NCI-H345 (cell line): ENCODE measurements at places on chromosomes 6 and 20.

DNA sequence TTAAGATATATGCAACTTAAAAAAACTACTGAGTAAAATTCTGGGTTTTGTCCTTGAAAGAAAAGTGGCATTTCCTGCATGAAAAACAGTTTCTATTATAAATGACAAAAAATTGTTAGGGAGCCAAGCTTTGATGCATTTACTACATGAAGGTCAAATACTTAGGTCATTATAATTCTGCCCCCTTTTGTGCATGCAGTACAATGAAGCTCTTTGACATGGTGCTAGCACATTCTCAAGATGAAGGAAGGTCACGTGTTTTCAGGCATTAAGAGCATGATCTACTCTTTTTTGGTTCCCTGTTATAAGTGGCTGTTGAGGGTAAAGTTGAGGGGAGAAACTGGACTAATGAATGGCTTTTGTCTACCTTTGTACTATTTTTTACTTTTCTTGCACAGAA, 72.7 kb downstream of the FOXO3 start:
- no peak for DNase-seq

DNA sequence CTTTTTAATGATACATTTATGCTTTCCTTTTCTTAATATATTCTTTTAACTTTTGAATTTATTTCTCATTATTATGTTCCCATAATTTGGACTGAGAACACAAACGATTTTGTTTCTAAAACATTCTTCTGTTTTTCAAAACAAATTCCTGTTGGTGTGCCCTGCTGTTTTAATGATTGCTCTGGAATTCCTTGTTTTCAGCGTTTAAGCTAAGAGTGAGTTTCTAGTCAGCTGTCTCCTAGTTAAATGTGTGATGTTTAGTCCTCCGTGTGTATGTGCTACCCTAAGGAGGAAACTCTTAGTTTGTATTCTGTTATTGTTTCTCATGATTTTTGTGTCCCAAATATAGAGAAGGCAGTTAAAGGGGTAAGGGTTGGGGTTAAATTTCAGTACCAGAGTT, 306.1 kb upstream of the RGS17 start:
- DNase-seq, result no peak

DNA sequence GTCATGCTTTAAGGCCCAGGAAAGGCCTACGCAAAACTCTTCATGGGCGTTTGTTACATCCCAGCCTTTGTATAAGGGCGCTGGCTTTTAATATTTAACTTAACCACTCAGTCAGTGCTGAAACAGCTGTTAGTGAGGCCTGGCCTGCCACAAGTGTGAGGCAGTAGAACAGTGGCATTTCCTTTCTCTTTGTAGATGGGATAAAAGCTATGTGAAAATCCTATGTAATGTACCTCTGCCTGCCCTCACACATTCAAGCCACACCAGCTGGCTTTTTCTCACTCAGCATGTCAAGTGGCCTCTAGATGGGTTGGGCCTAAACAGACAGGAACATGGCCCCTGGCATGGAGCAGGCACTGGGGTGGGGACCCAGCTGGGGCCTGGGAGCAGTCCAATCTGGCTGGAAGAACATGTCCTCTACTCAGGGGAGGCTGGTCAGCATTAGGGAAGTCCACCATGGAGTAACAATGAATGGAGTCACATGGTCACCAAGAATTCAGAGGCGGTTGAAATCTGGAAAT, 20.7 kb downstream of the CGA start:
- no peak for DNase-seq

GRCh38 chr6:424741-425417, 33.3 kb downstream of the IRF4 start:
- DNase-seq, result no peak

GRCh38 chr20:3925899-3926638, 36.9 kb downstream of the PANK2 start:
- DNase-seq, result no peak
